Immature natural killer cell (primary cell): ENCODE measurements at places on chromosomes 13 and 19.
A peak's percentile ranks its signal among the peaks of the same experiment; 100 is the strongest.

GRCh38 chr13:114259974-114260373, 21.4 kb upstream of the UPF3A start:
- DNase-seq: no peak
- H3K4me1 ChIP-seq: peaks cover 61% of the 10 kb centered on the region

DNA sequence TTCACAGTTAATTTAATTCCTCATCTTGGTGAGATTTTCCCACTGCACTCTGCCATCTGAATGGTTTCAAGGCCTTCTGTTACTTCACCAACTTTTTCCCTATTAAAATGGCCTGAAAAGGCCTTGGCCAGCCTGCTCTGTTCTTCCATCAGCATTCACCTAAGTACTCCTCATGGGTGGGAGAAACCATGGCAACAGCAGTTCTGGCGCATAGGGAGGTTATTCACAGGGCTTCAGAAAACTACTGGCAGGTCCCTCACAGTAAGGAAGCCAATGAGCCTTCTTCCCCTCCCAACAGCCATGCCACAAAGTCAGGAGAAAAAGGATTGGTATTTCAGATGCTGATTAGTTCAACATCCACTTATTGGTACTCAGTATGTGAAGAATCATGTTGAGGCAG, 17.2 kb upstream of the GJB2 start:
- H3K27me3 ChIP-seq: peaks cover 6% of the 10 kb centered on the region
- H3K36me3 ChIP-seq: no peaks in the 10 kb centered on the region
- no peak for DNase-seq
- H3K4me1 ChIP-seq: no peaks in the 10 kb centered on the region
- H3K4me3 ChIP-seq: no peak overlapping the region

GRCh38 chr13:51801631-51802099, 2.3 kb downstream of the DHRS12 start:
- DNase-seq: no peak
- H3K27me3 ChIP-seq: peaks cover 18% of the 10 kb centered on the region
- H3K36me3 ChIP-seq: peaks cover under 1% of the 10 kb centered on the region
- peak overlapping the region; percentile 63 for H3K4me3 ChIP-seq

- H3K27ac ChIP-seq: no peak overlapping the region
- peaks cover 5% of the 10 kb centered on the region for H3K27me3 ChIP-seq
- H3K36me3 ChIP-seq: no peaks in the 10 kb centered on the region
- peaks cover 5% of the 10 kb centered on the region for H3K4me1 ChIP-seq
- DNase-seq: no peak
Measured at GRCh38 chr13:97194479-97194878, 27.7 kb upstream of the MBNL2 start.

DNA sequence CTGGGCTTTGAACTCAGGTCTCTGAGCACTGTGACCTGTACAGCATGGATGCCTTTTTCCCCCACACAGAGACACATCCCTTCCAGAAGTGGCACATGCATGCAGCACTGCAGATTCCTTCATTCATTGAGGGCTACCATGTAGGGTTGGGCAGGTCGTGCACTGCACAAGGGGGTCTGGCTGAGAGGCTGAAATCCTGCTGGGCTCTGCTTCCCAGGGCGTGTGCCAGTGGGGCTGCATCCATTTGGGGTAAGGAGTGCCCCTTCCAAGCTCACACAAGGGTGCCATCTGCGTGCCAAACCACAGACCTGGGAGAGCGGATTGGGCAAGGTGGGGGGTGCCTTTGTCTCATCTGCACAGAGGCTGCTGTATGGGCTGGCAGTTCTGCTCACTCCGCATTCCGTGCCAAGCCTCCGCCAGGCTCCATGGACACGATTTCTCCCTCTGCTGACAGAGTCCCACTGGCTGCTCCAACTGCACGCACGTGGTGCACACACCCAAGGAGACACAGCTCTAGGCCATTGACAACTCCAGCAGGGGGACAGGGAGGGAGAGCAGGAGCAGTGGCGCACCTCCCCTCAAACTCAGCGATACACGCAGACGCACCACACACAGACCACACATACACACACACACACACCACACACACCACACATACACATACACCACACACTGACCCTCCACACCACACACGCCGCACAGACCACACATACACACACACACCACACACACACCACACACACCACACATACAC, 4.5 kb upstream of the SHISA7 start:
- peaks cover 6% of the 10 kb centered on the region for H3K4me1 ChIP-seq
- peaks cover 14% of the 10 kb centered on the region for H3K27me3 ChIP-seq
- no peak overlapping the region for H3K4me3 ChIP-seq
- DNase-seq: no peak
- no peak overlapping the region for H3K27ac ChIP-seq
- peaks cover 3% of the 10 kb centered on the region for H3K36me3 ChIP-seq

DNA sequence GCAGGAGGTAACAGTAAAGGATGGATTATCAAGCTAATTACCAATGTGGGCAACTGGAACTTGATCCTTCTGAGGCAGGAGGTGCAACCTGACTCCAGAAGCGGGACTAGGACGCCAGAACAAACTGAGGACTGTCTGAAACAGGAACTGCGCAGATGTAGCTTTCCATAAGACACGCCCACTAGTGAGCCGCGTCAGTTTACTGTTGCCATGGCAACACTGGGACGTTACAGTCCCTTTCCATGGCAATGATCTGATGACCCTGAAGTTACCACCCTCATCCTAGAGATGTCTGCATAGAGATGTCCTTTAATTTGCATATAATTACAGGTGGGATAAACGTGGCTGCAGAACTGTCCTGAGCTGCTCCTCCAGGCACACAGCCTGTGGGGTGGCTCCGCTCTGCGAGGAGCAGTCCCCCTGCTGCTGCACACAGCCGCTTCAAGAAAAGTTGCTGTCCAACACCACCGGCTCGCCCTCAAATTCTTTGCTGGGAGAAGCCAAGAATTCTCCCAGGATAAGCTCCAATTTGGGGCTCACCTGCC, 816.6 kb downstream of the UQCRFS1 start:
- H3K36me3 ChIP-seq: peaks cover 12% of the 10 kb centered on the region
- peaks cover 13% of the 10 kb centered on the region for H3K4me1 ChIP-seq
- H3K27me3 ChIP-seq: peaks cover 2% of the 10 kb centered on the region

DNA sequence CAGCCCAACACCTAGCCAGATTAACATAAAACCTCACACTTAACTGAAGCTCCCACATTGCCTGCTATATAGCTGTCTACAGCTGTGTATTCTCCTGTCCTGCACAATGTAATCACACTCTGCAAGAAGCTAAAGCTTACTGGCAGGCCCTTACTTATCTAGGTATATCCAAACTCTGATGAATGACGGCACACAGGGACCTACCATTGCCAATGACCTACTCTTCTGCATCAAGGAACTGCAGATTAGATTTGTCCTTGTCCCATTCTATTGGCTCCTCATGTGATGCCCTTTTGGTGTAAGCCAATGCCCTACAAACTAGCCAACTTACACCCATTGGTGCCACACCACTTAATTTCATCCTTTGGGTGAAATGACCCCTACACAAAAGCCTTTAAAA, 26.4 kb downstream of the ZNF45 start:
- H3K27me3 ChIP-seq: no peaks in the 10 kb centered on the region
- peaks cover 30% of the 10 kb centered on the region for H3K36me3 ChIP-seq
- H3K4me1 ChIP-seq: no peaks in the 10 kb centered on the region
- DNase-seq: no peak

DNA sequence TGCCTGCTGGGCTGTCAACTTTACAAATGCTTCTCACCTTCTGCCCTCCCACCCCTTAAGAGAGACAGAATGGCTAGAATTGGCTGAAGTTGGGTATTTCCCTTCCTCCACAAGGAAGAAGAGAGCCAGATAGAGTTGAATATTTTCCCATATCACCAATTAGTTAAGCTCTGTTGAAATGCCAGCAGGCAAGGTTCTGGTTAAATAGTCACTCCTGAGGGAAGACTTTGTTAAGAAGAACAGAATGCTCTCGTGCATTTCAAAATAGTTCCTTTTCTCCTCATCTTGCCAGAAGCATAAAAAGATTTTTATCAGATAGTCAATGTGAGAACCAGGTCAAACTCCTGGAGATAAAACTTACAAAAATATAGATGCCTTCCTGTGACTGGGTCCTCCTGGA, 2857.0 kb upstream of the PCDH20 start:
- no peak overlapping the region for H3K4me3 ChIP-seq
- no peaks in the 10 kb centered on the region for H3K27me3 ChIP-seq
- H3K4me1 ChIP-seq: no peaks in the 10 kb centered on the region
- no peak for DNase-seq
- no peak overlapping the region for H3K27ac ChIP-seq

DNA sequence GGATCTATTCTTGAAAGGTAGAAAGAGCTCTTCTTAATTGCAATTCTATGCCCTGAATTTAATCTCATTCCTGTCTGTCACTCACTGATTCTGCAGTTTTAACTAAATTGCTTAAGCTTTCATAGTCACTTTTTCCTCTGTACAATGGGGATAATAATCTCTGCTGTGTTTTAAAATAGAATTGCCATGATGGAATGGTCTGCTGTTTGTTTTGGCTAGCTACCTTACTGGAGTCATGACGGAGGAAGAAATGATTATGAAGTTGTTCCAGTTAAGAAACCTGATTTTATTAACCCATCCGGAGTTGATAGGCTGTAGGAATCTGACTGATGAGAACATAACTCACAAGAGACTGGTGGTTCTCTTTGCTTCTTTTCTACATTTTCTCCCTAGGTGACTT, 54.9 kb upstream of the ITM2B start:
- H3K36me3 ChIP-seq: no peaks in the 10 kb centered on the region
- H3K4me1 ChIP-seq: peaks cover 6% of the 10 kb centered on the region
- H3K27ac ChIP-seq: no peak overlapping the region
- DNase-seq: no peak
- H3K4me3 ChIP-seq: no peak overlapping the region

- H3K36me3 ChIP-seq: no peaks in the 10 kb centered on the region
- DNase-seq: no peak
- H3K4me1 ChIP-seq: no peaks in the 10 kb centered on the region
- H3K27me3 ChIP-seq: peaks cover 7% of the 10 kb centered on the region
- no peak overlapping the region for H3K27ac ChIP-seq
Measured at GRCh38 chr13:36354842-36355623, 8.8 kb upstream of the SPART start.

- no peak overlapping the region for H3K27ac ChIP-seq
- no peaks in the 10 kb centered on the region for H3K27me3 ChIP-seq
- H3K36me3 ChIP-seq: no peaks in the 10 kb centered on the region
- no peak for DNase-seq
- H3K4me1 ChIP-seq: no peaks in the 10 kb centered on the region
- no peak overlapping the region for H3K4me3 ChIP-seq
Measured at GRCh38 chr13:43307921-43308433, 284.6 kb downstream of the DNAJC15 start.

GRCh38 chr13:99471221-99472121, 29.8 kb upstream of the TM9SF2 start:
- H3K4me3 ChIP-seq: no peak overlapping the region
- no peaks in the 10 kb centered on the region for H3K4me1 ChIP-seq
- H3K27ac ChIP-seq: no peak overlapping the region
- no peaks in the 10 kb centered on the region for H3K36me3 ChIP-seq
- no peaks in the 10 kb centered on the region for H3K27me3 ChIP-seq
- no peak for DNase-seq

GRCh38 chr13:79062291-79062690, 343.8 kb downstream of the RBM26 start:
- H3K4me1 ChIP-seq: no peaks in the 10 kb centered on the region
- no peak for DNase-seq
- no peak overlapping the region for H3K27ac ChIP-seq
- H3K4me3 ChIP-seq: no peak overlapping the region
- H3K27me3 ChIP-seq: peaks cover 1% of the 10 kb centered on the region

DNA sequence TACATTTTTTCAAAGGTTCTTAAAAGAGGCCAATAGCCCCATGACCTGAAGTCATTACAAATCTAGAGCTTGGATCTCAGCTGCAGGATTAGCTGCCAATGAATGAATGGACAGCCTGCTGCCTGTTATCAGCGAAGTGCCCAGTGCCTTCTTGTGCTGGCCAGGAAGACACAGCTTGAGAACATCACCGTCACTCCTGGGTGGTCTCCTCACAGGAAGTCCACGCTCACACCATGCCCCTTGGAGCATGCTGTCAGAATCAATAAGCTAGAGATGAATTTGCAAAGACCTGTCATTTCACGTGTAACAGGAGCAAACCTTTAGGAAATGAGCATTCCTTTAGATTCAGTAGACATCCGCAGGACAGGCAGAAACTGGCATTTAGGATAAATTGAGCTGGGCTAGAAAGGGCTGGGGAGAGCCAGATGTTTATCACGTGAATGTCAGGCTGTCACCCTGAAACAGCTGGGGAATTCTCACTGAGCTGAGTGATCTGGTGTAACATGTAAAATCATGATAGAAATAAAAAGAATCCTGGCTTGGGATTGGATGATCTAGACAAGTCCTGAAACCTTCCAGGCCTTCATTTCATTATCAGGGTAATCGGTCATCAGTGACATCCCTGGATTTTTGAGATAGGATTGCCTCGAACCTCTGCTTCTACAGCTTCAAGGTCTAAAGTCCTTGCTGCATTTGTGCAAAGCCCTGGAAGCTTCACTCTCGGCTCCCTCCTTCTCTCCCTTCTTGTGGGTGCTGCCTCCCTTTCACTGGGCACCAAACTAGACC, 49.9 kb upstream of the MEDAG start:
- no peaks in the 10 kb centered on the region for H3K27me3 ChIP-seq
- no peak for DNase-seq
- no peaks in the 10 kb centered on the region for H3K36me3 ChIP-seq

DNA sequence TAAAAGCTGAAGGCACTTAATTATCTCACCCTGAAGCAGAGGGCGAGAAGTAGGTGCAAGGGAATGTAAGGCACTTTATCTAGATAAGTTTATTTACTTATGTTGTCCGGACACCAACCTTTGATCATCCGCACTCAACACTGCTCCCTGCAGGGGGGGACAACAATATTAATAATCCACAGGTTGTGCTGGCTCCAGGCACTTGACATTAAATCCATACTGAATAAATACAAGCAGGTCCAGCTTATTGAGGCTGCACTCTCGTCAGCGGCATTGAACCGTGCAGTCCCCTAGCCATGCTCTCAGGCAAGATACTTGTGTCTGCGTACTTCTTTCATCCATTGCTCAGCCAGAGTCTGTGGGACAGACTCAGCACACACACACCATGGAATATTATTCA, 374.5 kb upstream of the NBEA start:
- no peaks in the 10 kb centered on the region for H3K4me1 ChIP-seq
- H3K27me3 ChIP-seq: no peaks in the 10 kb centered on the region
- no peak for DNase-seq
- no peak overlapping the region for H3K4me3 ChIP-seq
- H3K36me3 ChIP-seq: no peaks in the 10 kb centered on the region
- H3K27ac ChIP-seq: no peak overlapping the region

GRCh38 chr13:111280681-111281585, 39.5 kb upstream of the TEX29 start:
- no peak overlapping the region for H3K4me3 ChIP-seq
- no peak overlapping the region for H3K27ac ChIP-seq
- H3K36me3 ChIP-seq: peaks cover 69% of the 10 kb centered on the region

DNA sequence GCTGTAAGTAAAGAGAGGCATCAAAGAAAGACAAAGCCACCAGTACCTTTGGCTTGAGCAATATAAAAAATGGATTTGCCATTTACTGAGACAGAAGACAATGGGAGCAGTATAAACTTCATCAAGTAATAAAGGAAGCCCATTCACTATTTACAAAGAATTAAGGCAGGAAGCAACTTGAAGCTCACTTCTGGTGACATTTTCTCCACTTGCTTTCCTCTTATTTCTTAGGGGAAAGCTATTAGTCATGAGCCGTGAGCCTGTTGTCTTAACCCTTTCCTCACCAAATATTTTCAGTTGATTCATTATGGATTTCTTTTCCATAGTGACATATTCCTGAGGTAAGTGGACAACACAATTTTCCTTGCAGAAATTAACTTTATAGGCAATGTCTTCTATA, 156.8 kb downstream of the DNAJC3 start:
- peaks cover 2% of the 10 kb centered on the region for H3K27me3 ChIP-seq
- H3K4me1 ChIP-seq: no peaks in the 10 kb centered on the region
- no peaks in the 10 kb centered on the region for H3K36me3 ChIP-seq

GRCh38 chr13:107111248-107111647, 543.3 kb upstream of the ARGLU1 start:
- H3K27me3 ChIP-seq: no peaks in the 10 kb centered on the region
- H3K4me1 ChIP-seq: no peaks in the 10 kb centered on the region
- H3K27ac ChIP-seq: no peak overlapping the region
- DNase-seq: no peak
